Activated naive CD4-positive, alpha-beta T cell treated with anti-CD3 and anti-CD28 coated beads, Interleukin-2, amount 50 U/mL, for 72 hours (primary cell): ENCODE measurements at places on chromosomes 11 and 22. TPM values are rescaled to one million over a fixed set of nuclear protein-coding genes. Genes with fewer than 3 reads are reported as not detected.

- no peak for DNase-seq
Observed at GRCh38 chr11:86014221-86014620, 54.7 kb downstream of the PICALM start.

DNA sequence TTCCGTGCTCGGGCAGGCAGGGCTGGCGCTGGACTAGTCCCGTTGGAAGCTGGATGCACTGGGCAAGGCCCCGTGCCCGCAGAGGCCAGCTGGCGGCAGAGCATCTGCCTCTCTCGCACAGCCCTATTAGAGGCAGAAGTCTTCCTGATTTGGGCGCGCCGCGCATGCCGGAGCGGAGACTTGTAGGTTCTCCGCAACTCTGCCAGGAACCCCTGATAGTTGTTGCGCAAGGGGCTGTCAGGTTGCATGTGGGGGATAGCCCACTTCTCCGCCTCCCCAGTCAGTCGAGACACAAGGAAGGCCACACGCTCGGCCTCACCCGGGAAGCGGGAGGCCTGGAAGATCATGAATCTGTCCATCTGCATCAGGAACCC is 1.2 kb downstream of the RTL6 start:
- DNase-seq, result no peak

DNA sequence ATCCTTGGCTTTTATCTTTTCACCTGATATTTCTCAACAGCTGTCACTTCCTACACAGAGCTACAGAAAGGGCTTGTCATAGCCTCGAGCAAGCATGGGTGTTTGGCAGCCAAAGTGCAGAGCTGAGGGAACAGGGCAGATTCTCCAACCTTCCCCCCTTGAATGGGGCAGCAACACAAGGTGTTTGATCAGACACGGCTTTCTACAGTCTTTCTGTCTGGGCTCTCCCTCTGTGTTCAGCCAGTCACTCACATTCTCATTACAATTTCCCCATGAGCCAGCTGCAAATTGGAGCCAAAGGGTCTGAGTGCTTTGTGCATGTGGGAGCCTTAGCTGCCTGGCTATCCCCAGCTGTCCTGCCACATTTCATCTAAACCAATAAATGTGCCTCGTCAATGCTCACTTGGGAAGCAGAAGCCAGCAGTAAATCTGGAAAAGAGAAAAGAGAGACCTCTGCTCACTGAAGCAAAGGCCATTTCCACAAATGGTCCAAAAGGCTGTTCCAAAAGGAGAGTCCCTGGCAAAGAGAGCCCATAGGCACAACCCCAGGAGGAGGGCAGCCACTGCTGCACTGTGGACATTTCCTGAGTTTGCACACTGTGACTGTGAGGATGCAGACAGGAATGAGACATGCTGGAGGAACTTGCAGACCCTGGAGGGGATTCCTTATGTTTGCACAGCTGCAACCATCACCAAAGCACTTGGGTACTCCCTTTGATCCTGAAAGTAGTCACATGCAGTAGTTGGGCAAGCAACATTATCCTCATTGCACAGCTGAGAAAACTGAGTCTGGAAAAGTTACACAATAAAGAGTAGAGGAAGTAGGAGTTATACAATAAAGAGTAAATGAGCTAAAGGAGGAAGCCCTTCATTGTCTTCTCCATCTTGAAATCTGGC is 186.8 kb downstream of the FAM181B start:
- no peak for DNase-seq

DNA sequence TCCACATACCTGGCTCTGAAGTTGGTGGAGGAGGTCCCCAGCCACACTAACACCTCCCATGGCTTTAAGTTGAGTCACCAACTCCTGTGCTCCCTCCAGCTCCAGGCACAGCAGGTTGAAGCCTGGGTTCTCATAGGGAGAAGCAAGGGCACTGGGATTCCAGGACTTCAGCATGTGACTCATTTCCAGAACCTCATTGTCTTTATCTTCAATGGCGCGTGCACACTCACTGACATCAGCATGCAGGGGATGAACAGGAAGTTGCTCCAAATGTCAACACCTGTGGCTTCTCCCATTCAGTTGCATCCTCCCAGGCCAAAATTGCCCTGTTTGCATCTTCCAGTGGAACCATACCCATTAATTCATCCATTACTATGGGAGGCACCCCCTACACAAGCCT is 5.8 kb upstream of the UBQLNL start:
- DNase-seq, result no peak

KRTAP5-7 gene
- total RNA-seq, result not detected

DNA sequence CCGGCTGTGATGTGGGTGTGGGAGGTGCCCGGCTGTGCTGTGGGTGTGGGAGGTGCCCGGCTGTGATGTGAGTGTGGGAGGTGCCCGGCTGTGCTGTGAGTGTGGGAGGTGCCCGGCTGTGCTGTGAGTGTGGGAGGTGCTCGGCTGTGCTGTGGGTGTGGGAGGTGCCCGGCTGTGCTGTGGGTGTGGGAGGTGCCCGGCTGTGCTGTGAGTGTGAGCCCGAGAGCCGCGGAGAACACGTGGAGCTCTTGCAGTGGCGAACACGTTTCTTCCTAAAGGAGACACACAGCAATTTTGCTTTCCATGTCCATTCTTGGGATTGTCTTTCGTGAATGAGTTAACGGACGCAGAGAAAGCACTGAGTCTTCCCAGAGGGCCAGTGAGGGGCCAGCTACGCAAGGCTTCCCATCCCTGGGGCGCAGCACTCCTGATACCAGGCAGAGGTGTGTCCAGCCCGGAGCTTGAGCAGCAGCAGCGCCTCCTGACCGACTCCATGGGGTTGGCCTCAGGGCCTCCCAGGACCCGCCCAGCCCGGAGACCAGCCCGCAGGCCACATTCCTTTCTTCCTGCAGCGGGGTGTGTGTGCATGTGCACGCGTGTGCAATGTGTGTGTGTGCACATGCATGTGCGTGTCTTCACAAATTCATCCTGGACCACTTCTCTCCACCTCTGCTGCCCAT is 245.0 kb upstream of the B3GAT1 start:
- DNase-seq, result no peak

PHOX2A gene
- total RNA-seq, result not detected

SDHD gene
- 106 TPM for total RNA-seq

DNA sequence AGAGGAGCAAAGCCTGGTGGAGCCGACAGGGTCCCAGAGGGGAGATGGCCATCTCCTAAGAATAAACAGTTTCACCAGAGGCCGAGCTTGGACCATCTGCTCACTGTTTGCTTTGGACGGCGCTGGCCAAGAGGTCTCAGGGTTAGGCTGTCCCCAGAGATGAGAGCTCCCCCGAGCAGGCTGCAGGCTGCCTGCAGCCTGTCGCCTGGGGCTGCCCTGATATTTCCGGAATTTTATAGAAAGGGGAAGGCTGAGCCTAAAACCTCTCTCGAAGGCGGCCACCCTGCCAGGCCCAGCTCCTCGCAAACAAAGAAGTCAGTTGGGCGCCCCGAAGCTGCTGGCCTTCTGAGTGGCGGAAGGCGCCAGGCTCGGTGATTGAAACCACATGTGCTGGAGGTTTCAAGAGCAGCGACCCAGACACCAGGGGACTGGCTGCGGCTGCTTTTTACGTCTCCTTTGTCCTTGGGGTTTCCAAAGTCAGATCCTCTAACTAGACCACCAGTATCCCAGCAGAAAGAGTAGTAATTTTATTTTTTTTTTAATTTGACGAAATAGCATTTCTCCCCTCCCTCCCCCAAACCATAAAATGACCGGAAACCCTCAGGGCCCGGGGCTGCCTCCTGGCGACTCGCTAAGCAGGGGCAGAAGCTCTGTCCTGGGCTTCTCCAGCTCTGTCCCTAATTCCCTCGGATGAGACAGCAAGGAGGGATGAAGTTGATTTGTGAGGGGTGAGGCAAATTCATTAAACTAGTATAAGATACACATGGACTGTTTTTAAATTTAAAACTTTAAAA is 57.4 kb downstream of the CLMP start:
- no peak for DNase-seq

GRCh38 chr22:36165141-36165540 is 4.6 kb upstream of the APOL3 start:
- no peak for DNase-seq

FRMD8 gene
- 39.7 TPM for total RNA-seq

B4GAT1 gene
- 8.9 TPM for total RNA-seq

DNA sequence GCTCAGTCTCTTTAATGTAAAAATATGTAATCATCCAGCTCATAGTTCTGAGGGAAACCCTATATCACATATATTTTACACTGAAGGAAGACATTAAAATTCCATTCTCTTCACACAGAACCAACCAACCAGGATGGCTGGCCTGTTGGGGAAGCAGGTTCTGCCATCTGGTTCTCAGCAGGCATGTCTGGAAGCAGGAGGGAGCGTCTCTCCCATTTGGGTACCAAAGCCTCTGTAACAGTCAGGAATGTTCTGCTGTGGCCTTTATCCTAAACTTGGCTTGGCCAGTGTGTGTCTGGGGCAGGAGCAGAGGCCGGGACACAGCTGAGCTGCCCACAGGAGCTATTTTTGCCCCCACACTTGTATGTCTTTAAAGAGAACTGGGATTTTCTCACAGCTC is 29.2 kb downstream of the SGSM3 start:
- DNase-seq, result no peak

DNA sequence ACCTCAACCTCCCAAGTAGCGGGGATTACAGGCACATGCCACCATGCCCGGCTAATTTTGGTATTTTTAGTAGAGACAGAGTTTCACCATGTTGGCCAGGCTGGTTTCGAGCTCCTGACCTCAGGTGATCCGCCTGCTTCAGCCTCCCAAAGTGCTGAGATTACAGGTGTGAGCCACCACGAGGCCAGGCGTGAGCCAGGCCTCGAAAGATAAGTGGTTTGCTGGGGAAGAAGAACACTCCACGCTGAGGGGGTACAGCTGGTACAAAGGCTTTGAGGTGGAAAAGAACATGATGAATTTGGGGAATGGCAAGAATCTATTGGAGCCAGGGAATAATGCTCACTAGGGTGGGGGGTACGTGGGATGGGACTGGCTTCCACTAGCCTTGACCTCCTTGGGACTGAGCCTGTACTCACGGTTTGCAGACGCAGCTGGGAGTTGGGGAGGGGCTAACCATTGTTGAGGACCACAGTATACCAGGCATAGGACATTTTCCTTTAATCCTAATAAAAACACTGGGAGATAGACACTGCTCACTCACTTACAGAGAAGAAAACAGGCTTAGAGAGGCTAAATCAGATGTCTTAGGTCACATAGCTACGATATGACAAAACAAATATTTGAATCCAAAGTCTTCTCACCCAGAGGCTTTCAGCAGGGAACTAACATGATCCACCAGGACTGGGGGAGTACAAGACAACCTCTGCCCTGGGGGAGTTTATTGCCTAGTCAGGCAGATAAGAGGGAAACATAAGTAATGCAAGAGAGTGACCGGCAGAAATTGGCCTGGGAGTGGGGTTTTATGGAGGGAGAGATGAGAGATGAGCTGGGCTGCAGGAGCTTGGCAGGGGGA is 4.9 kb downstream of the SLCO2B1 start:
- DNase-seq, result no peak

MAPK8IP1 gene
- 0.57 TPM for total RNA-seq

DNA sequence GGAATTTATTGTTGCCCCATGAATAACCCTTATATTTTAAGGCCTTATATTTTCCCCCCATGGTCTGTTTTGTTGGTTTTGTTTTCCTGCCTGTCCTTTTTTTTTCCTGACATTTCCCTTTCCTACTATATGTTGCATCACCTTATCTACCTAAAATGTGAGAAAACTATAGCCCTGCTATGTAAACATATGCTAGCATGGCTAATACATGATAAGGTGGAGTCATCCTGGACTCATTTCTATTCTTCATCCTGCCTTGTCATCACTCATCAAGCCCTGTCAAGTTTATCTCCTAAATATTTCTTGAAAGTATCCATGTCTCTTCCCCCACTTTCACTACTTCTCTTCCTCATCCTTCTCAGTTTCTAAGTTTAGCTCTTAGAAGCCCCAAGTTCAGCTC is 2168.8 kb upstream of the RAG2 start:
- no peak for DNase-seq

RRP8 gene
- 38.3 TPM for total RNA-seq

KCNJ11 gene
- total RNA-seq, result 0.43 TPM

LRRC32 gene
- total RNA-seq, result 0.43 TPM

GRCh38 chr22:24803064-24803542 is 2.9 kb upstream of the SGSM1 start:
- DNase-seq, result peak; percentile 71

RGL4 gene
- 3.0 TPM for total RNA-seq
